GF-D8 (cell line): ENCODE measurements at places on chromosomes 11 and 22.

GRCh38 chr11:61553373-61554171, 27.3 kb downstream of the SYT7 start:
- no peak for DNase-seq

DNA sequence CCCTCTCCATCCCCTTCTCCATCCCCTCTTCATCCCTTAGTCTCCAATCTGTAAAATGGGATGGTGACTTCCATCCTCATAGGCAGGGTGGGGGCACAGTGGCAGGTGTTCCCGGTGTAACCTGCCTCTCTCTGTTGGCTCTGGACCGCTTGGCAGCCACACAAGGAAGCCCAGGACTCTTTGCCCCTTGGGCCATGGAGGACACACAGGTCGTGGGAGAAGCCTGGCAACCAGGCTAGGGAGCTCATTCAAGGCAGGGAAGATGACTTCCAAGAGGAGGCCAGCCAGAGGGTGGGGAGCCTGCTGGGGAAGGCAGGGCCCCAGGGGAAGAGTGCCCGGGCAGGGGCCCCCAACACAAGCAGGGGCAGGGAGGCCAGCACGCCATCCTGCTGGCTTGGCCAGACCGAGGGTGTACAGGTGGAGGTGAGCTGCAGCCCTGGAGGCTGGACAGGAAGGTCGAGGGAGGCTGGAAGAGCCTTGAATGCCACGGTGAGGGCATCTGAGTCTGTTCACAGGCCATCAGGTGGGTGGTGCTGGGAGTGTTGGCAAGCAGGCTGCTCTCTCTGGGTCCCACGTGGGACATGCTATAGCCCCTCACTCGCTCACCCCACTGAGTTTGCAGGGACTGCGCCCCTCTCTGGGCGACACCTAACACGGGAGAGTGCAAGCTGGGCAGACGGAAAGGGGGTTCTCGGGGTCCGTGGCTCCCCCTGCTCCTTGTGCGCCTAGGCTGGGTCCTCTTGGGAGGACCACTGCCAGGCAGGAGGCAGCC, 15.5 kb upstream of the CTSD start:
- DNase-seq, result no peak

DNA sequence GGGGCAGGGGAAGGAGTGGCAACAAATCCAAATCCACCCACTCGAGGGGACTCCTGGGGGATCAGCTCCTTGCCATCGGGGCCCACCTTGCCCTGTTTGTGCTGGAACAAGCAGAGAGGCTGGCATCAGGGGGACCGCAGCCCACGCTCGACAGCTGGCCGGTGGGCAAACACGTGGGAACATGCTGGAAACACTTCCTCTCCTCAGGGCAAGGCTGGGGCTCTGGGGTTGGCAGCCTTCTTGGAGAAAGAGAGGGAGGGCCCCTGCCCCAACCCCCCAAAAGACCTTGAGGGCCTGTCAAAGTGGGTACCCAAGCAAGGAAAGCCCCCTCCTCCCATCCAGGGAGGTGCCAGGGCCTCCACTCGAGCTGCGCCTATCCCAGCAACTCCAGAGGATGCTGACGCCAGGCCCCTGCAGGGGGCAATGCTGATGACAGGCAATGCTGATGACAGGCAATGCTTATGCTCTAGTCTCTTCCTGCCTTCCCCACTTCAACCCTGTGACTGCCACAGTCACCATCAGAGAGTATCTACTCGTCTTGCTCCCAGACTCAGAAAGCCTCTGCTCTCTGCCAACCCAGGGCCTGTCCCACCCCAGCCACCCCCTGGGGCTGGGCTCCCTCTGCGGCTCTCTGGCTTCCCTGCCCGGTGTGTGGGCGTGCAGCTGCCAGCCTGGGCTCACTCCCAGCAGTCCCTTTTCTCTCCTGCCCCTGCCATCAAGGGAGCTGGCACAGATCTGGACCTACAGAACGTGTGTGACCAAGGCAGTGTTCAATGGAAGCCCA, 6.0 kb downstream of the ESS2 start:
- no peak for DNase-seq

DNA sequence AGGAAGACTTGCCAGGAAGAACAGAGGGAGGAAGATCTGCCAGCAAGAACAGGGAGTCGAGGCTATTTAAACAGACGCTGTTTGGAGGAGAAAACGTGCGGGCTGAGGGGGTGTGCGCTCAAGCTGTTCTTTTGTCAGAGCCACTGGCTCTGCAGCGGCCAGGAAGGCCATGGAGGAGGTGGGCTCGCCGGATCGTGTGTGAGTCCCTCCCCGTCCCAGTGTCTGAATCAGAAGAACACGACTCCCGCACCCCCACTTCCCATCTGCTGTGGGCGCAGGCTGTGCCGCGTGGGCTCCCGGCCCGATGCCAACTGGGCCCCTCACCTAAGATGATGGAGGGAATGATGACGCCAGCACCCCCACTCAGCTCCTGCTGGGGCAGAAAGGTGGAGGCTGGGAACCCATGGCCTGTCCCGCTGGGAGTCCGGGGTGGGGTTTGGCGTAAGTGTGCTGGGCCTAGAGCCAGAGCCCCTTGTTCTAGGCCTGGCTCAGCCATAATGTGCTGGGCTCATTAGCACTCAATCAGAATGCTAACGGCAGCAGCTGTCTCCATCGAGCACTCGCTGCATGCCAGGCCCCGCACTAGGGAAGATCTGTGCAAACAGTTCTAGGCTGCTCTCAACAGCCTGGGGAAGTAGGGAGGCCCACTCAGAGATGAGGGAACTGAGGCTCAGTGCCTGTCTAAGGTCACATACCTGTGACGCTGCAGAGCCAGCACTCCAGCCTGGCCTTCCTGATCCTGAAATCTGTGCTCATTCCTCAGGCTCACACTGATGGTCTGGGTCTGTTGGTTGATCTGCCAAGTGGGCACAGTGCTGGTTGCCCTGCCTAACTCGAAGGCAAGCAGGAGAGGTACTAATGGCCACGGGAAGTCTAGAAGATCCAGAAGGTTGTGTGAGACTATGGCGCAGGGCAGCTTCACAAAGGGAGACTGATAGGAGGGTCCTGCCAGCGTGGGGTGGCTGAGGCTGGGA, 11.5 kb downstream of the NPTXR start:
- no peak for DNase-seq

- no peak for DNase-seq
Measured at GRCh38 chr11:44979543-44980399, 29.1 kb upstream of the TP53I11 start.

- no peak for DNase-seq
Measured at GRCh38 chr22:30077279-30077880, 2.9 kb upstream of the HORMAD2 start.

GRCh38 chr11:97525273-97525672, 1135.5 kb downstream of the JRKL start:
- DNase-seq, result no peak

- no peak for DNase-seq
Measured at GRCh38 chr11:72239849-72240460, 4.0 kb downstream of the PHOX2A start.

DNA sequence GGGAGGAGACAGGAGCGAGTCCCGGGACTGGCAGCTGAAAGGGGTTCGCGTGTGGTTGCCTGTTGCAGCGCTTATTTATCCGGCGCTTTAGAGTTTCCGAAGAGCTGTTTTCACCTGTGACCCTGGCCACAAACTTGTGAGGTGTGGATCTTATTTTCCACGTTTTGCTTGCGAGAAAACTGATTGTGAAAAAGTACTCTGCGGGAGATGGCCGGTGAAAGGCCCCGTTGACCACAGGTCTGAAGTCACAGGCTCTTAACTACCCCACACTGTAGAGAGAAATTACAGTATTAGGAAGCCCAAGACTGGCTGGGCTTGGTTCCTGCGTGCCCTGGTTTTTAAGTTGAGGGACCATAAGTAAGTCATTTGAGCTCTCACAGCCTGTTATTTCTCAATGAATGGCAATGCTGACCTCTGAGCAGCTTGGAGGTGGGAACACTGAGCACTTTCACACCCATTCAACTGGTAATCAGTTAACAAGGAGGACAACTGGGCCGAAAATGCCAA, 379 bp upstream of the RAB38 start:
- no peak for DNase-seq

DNA sequence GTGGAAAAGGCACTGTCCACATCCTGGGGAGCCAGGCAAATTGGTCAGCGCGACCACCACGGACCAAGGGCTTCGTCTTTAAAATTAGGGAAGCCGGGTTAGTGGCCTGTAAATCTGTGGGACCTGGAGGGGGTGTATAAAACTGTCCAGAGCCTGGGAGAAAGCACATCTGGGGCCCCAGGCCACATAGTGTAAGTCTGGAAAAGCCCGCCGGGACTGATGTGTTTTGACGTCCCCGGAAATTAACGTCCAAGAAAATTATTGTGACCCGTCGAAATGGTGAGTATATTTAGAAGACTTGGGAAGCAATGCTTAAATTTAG, 4.2 kb upstream of the IGF2 start:
- DNase-seq, result no peak

- DNase-seq, result no peak
Measured at GRCh38 chr11:15525582-15525981, 410.9 kb downstream of the INSC start.

DNA sequence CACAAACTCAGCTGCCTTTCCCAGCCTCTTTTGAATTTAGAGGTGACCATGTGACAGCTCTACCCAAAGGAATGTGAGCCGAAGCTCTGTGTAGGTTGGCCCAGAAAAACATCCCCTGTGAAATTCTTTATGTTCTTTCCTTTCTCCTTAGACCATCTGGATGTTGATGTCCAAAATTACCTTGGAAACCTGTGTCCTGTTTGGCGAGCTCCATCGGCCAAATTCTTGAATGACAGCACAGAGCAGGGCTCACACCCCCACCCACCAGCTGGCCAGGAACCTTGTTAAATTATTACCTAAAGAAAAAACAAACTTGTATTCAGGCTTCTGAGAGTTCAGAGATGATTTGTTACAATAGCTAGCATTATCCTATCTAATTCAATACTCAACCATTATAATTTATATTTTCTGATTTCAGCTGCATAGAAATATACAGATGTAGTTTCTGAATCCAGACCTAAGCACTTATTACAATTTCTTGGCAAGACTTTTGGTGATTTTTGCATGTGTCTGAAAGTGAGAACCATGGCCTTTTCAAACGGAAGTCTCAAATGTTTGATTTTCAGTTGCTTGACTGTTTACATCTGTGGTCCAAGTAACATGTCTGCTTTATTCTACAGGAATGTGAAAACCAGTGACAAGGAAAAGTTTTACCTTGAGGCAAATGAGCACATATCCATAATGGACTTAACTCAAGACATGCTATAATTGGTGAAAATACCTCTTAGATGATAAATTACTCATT, 554.2 kb downstream of the NTM start:
- DNase-seq, result no peak

GRCh38 chr11:129815596-129816461, at the start of gene TMEM45B:
Gene TMEM45B, plus strand, starts transcription at chr11:129815848. Its CDS starts 36,635 bp downstream, at chr11:129852483.
- DNase-seq, result no peak

GRCh38 chr11:73982595-73982989, at the start of gene UCP2:
Gene UCP2, minus strand, starts transcription at chr11:73982843. Its CDS starts 4,465 bp downstream, at chr11:73978378.
- peak; percentile 90 for DNase-seq

DNA sequence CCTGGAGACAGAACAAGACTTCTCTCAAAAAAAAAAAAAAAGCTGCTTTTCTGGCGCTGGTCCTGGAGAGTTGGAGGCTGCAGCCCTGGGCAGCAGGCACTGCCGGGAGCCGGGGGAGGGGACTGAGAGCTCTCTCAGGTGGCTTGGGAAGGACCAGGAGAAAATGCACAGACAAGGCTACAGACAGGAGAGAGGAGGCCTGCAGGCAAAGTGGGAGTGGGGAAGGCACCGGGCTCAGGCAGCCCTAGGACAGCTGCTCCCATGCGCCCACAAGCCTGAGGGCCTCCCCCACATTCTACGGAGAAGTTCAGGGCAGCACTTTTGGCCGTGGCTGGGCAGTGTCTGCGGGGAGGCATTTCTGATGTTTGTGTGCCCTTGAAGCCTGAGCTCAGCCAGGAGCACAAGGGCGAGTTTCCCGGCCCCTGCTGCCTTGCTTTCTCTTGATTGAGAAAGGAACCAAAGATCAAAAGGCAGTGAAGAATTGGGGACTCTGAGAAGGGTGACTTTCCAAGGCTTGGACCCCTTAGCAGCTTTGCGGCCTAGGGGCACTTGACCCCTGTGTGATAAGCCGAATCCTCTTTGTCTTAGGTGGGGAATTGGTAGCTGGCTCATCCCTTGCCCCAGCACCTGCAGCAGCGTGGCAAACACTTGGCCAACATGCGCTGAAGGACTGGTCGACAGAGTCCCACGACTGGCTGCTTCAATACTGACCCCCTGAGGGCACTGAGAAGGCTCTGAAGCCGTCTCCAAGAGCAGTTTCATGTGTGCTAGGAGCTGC, 35.3 kb downstream of the PPM1F start:
- DNase-seq, result no peak

DNA sequence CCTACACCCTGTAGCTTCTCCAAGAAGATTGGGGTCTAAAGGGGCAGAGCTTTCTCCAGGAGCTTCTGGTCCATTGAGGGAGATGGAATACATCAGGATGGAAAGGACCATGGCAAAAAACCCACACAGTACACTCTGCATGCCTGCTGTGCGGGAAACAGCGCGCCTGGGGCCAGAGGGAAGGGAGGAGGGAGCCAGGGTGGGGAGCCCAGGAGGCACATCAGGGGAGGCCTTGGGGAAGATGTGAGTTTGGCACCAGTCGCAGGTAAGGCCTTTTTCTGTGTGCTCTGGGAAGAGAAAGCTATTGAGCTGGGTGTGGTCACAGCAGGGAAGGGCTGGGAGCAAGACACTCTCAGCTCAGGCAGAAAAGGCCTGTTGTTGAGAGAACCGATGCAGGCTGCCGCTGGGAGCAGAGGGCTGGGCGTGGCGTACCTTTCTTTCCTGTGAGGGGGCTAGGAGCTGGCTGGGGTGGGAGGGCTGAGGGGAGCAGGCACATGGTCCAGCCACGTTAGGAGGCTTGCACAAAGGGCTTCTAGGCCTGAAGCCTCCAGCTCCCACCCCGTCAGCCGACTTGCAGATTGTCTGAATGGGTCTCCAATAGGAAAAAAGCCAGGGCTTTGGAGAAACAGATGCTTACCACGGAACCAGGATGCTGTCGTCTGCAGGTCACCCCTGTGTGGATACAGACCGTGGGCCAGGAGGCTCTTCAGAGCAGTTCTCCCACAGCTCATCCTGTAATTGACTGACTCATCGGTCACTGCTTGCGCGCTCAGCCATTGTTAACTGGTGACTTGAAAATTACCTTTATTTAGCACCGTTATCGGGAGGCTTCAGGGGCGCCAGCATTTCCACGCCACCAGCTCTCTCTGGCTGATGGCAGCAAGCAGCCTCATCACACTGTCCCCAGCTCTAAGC, 237.3 kb downstream of the ST3GAL4 start:
- DNase-seq, result no peak

GRCh38 chr11:60371854-60372253, 6.5 kb upstream of the MS4A7 start:
- DNase-seq, result no peak

DNA sequence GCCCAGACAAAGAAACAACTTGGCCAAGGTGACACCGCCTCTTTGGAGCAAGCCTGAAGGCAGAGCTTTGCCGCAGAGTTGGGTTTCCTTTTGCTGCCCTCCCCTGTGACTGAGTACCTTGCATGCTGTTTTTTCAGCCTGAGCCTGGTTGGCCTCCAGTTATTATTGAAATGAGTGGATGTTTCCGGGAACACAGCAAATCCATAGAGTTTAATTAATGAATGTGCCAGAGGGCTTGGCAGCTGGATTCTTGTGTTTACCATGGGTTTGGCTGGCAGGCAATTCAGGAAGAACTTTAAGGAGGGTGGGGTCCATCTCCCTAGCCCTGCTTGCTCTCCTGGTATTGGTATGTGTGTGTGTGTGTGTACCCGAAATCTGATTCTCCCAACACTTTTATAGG, 65.6 kb upstream of the CRYBB3 start:
- DNase-seq, result no peak

GRCh38 chr11:76376746-76377558, 4.0 kb downstream of the THAP12 start:
- DNase-seq, result no peak
